ENCODE measurements at places on chromosomes 3 and 15.

- no peak for DNase-seq
Measured at GRCh38 chr15:40790718-40791117, 16.2 kb upstream of the ZFYVE19 start.

DNA sequence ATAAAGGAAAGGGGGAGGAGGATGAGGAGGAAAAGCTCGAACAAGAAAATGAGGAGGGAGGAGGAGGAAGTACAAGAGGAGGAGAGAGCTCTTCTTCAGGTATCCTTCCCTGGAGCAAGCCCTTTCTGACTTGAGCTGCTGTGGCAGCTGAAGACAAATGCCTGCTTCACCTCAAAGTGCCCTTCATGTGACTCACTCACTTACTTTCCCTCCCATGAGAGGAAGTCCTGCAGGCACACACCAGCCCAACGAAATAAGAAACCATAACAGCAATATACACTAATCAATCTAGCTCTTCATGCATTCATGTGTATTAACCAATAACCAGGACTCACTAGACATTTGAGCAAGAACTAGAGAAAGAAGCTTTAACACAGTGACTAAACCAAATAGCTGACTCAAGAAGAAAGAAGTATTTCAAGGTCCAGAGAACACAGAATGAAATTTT lies 251.9 kb downstream of the IGSF11 start:
- DNase-seq: no peak

- no peak for DNase-seq
Measured at GRCh38 chr3:141109751-141110150, 58.6 kb downstream of the SPSB4 start.

DNA sequence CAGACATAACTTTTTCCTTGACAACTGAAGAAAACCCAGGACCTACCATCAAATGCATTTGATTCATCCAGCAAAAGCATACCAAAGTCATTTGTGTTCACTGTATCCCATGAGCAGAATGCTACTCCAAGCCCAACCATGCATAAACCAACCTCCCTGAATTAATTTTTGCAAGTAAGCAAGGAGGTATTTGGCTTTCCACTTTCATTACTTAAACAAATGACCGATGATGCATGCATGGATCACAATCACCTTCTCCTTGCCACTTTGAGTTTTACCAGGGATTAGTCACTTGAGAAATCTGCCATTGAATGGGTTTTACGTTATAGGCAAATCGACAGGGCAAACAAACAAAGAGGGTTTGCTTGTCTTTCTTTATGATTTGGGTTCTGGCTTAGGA lies 214.8 kb downstream of the FMN1 start:
- DNase-seq: peak; percentile 89

GRCh38 chr3:135806317-135806716 lies 159.2 kb upstream of the PPP2R3A start:
- no peak for DNase-seq

GRCh38 chr3:178585454-178585853 lies 49.2 kb downstream of the KCNMB2 start:
- DNase-seq: no peak

DNA sequence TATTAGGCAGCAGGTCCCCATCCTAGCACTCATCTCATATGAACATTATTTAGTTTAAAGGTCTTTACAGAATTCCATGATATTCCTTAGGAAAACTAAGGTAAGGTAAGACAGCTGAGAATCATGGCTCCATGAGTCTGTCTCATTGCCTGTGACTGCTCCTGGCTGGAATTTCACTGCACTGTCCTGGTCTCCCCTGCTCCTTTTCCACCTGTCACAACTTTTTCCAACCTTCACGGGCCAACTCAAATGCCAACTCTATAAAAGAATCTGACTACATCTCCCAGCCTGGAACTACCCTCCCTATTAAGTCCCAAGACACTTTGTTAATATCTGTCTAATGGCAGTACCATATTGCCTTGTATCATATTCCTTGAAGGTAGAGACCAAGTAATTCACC lies 7.6 kb downstream of the CNBP start:
- DNase-seq: no peak

GRCh38 chr3:56369914-56370313 lies 98.4 kb downstream of the ERC2 start:
- DNase-seq: no peak

GRCh38 chr3:55160241-55160983 lies 232.6 kb upstream of the LRTM1 start:
- peak; percentile 90 for DNase-seq

DNA sequence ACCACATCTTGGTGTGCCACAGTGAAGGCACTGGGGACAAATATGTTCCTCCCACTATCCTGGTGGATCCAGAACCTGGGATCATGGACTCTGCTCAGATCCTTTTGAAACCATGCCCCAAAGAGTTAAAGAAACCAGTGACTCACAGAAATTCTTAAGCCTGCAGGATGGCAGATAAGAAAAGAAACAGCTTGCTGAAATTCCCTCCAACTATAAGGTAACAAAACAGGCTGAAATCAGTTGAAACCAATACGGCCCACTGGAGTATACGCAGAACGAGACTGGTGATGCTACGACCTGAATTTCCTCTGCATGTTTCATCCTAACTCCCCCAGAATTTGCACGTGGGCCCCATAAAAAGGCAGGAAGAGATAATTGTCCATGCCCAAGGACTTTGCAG lies 209.6 kb downstream of the TJP1 start:
- DNase-seq: no peak

Measured in fibroblast of gingiva (primary cell).